ENCODE measurements at places on chromosomes 5 and 9.

DNA sequence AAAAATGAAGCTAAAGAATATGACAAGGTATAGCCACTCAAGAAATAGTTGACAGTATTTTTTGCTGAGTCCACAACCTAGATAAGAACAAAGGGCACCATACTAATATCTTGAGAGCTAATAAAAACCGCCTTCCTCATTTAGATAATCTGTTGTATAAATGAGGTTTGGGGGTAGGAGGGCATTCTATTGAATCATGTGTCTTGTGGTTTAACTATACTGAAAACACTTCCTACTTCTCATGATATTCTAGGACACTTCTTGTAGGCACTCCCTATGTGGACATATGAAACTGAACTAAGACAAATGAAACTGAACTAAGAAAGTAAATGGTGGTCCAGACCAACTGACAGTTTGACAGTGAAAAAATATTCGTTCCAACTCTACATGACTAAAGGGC is 1268.5 kb upstream of the C9orf72 start:
- no peak for DNase-seq

GRCh38 chr9:35661756-35662350 is 3.1 kb downstream of the ARHGEF39 start:
- DNase-seq: no peak

DNA sequence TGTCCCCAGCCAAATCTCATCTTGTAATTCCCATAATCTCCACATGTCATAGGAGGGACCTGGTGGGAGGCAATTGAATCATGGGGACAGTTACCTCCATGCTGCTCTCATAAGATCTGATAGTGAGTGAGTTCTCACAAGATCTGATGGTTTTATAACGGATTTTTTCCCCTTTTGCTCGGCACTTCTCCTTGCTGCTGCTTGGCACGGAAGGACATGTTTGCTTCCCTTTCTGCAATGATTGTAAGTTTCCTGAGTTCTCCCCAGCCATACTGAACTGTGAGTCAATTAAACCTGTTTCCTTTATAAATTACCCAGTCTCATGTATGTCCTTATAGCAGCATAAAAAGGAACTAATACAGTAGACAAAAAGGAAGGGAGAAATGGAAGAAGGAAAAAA is 76.7 kb upstream of the CCNG1 start:
- no peak for DNase-seq

DNA sequence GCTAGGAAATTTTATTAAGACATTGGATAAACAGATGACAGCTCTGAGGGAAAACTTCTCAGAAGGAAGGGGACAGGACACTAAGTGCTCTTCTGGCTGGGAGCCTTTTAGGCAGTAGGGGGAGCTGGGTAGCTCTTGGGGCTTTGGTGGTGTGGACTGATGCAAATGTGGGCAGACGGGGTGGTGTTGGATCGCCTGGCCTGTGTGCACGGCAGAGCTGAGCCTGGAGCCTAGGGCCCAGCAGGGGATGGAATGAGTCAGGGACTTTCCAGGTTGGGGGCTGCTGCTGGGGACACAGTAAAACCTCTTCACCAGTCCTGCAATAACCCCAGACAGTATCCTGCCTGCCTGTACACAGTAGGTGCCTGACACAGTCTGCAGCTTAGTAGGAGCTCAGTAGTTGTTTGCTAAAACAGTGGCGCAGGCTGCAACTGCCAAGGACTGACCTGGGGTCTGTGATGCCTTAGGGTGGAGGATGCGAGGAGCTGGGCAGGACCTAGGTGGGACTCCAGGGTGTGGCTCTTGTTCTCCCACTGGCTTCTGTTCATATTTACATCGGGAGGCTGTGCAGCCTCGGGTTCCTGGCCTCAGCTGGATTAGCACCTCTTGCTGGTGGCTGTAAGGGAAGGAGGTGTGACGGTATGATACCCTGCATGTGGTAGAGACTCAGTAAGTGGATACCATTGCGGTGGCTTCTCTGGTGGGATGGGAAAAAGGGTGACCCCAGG is 83.8 kb downstream of the DAB2IP start:
- no peak for DNase-seq

DNA sequence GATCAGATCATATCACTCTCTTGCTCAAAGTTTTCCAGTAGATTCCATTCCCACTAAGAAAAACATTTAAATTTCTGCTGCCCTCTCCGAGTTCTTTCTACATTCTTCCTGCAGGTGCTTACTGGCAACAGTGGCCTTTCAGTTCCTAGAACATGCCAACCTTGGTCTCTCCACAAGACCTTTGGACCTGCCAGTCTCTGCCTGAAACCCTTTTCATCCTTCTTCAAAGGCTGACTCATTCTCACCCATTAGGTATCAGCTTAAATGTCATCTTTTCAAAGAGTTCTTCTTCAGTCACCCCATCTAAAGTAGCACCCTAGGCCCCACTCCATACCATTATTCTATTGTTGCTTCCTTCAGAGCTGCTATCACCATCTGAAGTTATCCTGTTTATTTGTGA is 21.8 kb downstream of the PPIC start:
- DNase-seq: no peak

DNA sequence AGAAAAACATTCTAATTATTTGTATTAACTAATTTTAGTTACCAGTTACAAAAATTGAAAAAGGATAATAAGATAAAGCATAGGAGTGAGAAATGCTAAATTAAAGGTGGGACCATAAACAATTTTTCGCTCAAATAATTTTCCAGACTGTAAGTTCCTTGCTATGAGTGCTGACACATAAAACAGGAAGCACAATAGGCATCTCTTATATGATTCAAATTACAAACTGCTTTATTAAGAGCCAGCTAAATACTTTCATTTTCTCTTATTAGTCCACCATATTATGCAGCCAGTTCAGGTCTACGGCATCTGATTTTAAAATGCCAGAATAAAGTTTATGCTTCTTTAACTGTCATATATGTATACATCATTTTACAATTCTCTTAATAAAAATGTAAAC is 4.4 kb downstream of the RC3H2 start:
- DNase-seq: no peak

DNA sequence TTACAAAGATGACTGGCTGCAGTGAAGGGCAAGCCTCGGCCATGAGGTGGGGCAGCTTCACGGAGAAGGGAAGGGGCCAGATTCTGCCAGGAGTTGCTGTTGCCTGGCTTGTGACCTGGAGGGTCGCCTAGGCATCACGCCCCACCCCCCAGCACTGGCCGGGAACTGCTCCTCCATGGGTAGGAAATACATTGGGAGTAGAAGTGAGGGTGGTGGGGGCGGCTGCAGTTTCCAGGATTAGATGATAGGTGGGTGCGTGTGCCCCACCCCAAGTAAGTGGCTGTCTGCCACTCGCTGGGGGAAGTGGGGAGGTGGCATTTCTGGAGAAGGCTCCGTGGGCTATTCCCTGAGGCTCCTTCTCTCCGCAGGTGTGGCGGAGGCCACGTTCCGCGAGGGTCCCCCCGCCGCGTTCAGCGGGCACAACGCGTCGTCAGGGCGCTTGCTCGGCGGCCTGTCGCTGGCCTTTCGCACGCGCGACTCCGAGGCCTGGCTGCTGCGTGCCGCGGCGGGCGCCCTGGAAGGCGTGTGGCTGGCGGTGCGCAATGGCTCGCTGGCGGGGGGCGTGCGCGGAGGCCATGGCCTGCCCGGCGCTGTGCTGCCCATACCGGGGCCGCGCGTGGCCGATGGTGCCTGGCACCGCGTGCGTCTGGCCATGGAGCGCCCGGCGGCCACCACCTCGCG is 16.9 kb downstream of the CRB2 start:
- DNase-seq: no peak

- no peak for DNase-seq
These were observed 265.2 kb downstream of the MAT2B start for GRCh38 chr5:163770625-163771024.

DNA sequence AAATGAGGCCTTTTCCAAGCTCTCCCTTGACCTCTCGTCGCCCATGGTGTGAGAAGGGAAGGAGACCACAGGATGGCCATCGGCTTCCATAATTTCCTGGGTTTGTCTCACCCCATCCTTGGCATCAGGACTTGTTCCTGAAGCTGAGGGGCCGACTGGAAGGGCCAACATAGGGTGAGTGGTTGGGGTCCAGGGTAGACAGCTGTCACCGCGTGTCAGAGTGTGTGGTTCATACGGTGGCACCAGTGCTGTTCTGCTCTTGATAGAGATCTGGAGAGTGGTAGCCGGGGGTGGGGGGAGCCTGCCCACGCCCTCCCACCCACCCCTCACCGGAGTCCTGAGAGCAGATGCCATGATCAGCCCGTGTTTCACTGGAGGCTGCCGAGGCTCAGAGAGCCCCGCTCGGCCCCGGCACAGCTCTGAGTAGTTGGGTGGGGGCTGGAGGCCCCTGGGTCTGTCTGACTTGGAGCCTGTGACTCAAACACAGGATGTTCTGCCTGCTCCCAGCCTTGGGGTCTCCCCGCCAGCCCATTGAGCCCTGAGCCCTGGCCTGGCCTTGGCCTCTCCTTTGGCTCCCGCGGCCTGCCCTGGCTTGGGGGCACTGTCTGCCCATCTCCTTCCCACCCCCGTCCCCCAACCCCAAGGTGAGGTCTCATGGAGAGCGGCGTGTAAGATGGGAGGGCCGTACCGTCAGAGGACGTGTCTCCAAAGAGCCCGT is 53.1 kb upstream of the IER5L start:
- no peak for DNase-seq

- no peak for DNase-seq
These were observed 193.5 kb upstream of the EDIL3 start for GRCh38 chr5:84578226-84578625.

DNA sequence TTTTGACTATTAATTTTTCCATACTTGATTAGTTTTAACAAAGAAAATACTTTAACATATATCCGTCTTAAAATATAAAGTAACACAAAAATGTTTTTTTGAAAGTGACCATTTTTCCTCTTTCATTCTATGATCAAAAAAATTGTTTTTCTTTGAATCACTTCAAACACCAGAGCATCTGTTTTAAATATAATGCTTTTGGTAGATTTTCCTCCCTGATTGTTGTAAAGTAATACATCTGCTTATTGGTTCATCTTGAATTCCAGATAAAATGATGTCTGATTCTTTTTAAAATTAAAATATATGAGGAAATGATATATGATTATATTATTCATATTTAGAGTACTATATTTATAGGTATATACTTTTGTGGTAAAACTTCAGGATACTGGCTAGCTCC is 76.2 kb upstream of the LPAR1 start:
- no peak for DNase-seq

DNA sequence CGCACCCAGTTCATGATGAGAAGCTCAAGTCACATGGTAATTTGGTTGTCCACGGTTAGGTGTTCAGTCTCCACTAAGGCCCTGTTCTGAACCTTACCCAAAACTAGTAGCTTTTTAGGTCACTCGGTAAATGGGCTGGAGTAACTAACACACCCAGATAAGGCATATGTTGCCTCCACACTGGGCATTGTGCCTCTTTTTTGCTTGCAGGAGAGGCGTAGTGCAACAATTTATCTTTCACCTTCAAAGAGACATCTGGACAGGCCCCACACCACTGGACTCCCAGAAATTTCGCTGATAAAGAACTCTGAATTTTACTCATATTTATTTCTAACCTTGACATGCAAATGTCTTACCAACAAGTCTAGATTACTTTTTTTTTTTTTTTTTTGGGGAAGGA is 16.8 kb upstream of the PTGES start:
- DNase-seq: no peak

DNA sequence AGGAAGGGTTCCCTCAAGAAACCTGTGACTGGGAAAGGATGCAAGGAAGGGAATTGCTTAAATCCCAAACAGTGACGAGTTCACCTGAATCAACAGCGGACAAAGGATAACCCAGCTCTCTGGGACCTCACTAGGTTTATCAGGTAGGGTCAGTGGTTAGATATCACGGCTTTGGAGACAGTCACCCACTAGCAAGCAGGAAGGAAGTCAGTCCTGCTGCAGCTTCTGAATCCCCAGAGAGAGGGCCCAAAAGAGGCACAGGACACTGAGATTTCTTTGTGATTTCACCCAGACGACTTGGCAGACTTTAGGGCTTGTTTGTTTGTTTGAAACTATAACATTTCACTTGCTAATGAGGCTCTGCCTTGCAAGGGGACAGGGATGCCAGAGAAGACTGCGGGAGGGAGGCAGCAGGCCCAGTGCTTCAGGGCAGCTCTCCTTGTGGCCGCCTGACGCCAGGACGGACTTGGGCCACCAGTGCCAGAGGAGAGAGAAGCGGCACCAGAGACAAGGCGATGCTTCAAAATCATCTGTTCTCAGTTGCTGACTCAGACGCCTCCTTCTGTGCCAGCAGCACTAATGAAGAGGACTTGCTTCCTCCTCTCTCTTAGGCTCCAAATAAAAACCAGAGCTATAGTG is 275.6 kb upstream of the SLC30A5 start:
- no peak for DNase-seq

DNA sequence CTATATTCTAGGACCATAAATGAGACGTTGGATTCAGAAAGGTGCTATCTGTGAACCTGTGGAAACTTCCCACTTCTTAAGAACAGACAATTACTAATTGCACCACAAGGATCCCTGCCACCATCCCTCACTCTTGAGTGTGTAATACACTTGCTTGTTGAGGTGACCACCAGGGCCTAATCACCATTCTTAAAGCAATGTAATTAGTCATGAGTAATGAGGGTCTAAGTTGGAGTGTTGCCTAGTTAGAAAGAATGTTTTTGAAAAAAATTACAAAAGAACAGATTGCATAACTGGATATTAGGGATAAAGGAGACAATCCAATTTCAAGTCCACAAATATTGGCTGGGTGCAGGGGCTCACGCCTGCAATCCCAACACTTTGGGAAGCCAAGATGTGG is 56.9 kb upstream of the TRIO start:
- no peak for DNase-seq

DNA sequence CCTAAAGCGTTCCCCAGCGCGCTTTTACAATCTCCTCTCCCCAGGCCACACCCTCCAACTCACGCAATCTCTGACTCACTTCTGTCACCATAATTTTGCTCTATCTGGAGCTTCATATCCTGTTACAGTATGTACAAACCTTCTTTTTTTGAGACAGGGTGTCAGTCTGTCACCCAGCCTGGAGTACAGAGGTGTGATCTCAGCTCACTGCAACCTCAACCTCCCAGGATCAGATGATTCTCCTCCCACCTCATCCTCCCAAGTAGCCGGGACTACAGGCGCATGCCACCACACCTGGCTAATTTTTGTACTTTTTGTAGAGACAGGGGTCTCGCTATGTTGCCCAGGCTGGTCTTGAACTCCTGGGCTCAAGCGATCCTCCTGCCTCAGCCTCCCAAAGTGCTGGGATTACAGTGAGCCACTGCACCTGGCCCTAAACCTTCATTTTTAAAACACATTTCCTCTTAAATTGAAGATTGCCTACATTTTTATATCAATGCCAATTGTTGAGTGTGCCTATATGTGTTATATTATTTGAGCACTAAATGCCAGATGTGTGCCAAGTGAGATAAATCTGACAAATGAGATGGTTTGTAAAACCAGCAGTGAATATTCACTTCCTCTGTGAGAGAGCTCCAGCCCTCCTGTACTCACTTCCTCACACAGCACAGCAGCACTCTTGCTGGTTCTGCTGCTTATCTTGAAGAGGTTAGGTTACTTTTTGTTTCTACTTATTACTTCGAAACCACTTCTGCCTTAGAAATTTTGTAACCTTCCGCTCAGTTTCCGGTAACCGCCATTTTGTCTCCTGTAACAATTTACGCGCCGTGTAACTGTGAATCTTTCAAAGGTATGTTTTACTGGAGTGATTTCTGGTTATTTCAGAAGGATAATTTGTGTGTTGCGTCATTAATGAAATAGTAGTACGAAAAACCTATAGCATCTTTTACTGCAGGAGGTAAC is 57.9 kb downstream of the DOCK8 start:
- peak; percentile 36 for DNase-seq
